Stimulated activated CD4-positive, alpha-beta T cell treated with anti-CD3 and anti-CD28 coated beads, Interleukin-2, amount 100 ng/mL, for 24 hours (primary cell): ENCODE measurements at places on chromosomes 5 and 9.
A peak's percentile ranks its signal among the peaks of the same experiment; 100 is the strongest.

GRCh38 chr9:85640425-85640824 lies 101.3 kb downstream of the AGTPBP1 start:
- DNase-seq = no peak

- DNase-seq = no peak
These were observed 4.8 kb downstream of the SUB1 start for GRCh38 chr5:32589942-32590869.

DNA sequence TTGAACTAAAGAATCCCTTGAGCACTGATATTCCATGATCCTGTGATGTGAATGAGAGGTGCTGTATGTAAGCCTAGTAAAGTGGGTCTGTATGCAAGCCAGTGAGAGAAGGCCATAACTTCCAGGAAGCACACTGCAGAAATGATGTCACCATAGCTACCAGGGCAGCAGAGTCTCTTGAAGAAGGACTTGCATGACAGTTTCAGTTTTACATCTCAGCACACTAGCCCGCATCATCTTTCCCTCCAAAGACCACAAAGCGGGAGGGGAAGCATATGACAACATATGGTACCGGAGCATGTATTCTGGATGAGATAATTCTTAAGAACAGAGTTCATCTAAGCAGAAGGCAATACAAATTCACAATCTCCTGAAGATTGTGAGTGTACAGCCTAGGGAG lies 37.6 kb upstream of the MAST4 start:
- DNase-seq = no peak

GRCh38 chr9:136140966-136141365 lies 22.3 kb upstream of the TMEM250 start:
- DNase-seq = no peak

- no peak for DNase-seq
These were observed 162.9 kb upstream of the DAB2 start for GRCh38 chr5:39587675-39588074.

- no peak for DNase-seq
These were observed 92.5 kb upstream of the ZNF366 start for GRCh38 chr5:72599519-72600370.

DNA sequence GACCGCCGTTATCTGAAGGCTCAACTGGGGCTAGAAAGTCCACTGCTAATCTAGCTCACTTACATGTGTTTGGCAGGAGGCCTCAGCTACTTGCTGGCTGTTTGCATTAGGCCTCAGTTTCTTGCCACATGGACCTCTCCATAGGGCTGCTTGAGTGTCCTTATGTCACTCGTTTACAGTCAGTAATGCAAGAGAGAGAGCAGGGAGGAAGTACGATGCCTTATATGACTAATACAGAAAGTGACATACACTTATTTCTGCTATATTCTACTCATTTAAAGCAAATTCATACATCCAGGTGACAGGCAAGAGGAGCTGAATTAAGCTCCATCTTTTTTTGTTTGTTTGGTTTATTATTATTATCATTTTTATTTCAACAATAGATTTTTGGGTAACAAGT lies 179.6 kb downstream of the LURAP1L start:
- no peak for DNase-seq

GRCh38 chr9:126413391-126414068 lies 86.9 kb downstream of the MVB12B start:
- DNase-seq = no peak

DNA sequence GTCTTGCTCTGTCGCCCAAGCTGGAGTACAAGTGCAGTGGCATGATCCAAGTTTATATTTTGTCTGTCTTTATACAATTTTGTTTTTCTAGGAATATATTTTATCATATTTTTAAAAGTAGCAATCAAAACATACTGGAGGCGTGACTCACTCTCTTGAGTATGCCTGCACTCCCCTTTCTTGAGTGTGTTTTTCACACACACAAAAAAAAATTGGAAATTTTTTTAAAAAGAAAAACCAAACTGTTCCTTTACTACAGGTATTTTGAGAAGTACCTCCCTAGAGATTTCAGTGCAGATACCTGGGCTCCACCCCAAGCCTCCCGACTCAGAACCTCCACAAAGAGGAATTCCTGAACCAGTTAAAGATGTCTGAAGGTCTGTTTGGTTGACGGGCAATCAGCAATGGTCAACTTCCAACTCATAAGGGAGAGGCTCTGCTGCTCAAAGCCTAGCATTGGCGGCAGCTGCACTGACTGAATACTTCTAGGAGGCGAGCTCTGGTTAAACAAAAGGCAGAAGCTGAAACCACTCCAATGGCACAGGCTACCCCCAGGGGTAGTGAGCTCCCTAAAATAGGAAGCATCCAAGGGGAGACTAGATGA lies 27.4 kb downstream of the PDE6A start:
- no peak for DNase-seq

DNA sequence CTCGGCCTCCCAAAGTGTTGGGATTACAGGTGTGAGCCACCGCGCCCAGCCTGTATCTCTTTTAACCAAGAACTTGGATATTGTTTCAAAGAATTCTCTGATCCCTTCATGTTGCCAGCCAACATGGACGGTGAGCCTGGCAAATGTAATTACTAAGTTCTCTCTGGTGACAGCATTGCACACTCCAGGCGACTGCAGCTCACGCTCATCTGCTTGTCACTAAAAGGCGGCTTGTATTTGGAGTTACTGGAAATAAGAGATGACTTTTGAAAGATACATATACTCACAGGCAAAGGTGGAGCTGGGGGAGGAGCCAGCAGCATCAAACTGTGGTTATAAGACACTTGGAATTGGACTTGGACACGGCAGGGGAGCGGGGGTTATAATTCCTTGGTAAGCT lies 172.3 kb downstream of the SLIT3 start:
- no peak for DNase-seq

- DNase-seq = no peak
These were observed 173.3 kb upstream of the GAS1 start for GRCh38 chr9:87120610-87121009.

GRCh38 chr9:121956808-121957207 lies 136.3 kb downstream of the TTLL11 start:
- DNase-seq = no peak

DNA sequence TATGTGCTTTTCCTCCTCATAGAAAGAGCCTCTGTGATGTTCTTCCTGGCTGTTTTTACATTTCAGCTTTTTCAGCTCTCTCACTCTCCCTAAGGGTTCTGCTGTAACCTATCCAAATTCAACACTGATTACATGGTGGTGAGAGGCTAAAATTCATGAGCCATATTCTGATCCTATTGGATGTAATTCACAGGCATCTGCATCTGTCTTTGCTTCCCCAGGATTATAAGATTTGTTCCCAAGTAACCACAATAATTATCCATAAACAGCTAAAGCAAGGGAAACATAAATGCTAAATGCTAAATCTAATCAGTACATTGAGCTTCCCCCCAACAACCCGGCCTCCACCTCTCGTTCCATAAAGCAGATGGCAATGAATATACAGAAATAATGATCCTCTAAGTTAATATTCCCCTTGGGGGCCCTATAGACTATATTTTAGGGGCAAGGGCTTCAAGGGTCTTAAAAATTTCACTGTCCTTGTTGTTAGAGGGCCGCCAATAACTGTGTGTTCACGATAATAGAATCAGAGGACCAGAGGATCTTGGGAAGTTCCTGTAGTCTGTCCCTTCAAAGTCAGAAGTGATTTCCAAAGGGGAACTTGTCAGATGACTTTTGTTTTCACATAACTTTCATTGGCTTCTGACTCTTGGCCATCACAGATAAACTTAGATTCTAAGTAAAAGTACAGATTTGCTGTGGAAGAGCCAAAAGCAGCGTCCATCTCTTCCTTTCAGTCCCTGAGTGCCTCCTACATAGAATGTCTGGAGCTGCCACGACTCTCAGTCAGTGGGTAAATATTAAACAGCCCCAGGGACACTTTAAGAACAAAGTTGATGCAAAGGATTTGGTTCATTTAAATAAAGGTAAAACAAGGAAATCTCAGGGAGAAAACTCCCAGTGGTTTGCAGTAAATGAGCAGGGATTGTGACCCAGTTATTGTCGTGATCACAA lies 125.6 kb downstream of the ALDH1A1 start:
- DNase-seq = no peak

GRCh38 chr5:137496919-137497318 lies 2.2 kb downstream of the SPOCK1 start:
- DNase-seq = no peak

DNA sequence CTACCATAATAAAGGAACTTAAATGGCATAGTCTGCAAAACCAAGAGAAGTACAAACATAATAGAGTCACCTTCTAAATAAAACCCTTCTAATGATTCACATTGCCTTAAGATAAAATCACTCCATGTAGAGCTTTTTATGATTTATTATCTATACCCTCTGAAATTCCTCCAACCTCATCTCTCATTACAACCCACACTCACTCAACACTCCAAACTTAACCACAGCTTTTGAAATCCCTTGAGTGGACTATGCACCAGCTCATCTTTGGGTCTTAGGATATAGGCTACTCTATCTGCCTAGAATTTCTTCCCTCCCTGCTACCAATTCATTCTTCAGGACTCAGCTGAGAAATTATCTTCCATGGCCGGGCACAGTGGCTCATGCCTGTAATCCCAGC lies 122.5 kb downstream of the CETN3 start:
- DNase-seq = no peak

GRCh38 chr5:133896873-133897272 lies 71.6 kb downstream of the C5orf15 start:
- no peak for DNase-seq

GRCh38 chr5:72511774-72512592 lies 4.8 kb upstream of the ZNF366 start:
- no peak for DNase-seq

- no peak for DNase-seq
These were observed 87.4 kb downstream of the ZNF608 start for GRCh38 chr5:124658867-124659557.

DNA sequence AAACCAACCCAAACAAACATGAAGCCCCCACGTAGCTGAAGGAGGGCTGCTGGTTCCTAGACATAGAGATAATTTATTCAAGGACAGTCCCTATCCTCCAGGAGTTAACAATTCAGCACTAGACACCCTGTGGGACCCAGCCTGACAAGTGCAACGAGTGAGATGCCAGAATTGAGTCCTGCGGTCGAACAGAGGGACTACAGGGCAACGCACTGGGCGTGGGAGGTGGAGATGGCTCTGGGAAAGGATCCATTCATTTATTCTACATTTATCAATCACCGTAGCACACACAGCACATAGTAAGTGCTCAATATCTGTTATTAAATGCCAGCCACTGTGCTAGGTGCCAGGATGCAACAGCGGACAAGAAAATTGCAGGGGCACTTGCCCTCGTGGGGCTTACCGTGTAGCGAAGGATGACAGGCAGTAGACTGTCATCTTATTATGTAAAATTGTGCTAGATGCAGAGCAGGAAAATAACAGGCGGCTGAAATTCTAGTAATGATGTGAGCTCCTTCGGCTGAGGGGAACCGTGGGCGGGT lies 855 bp upstream of the ARHGAP26 start:
- peak; percentile 4 for DNase-seq

- DNase-seq = no peak
These were observed 38.0 kb downstream of the RIGI start for GRCh38 chr9:32487981-32488380.

DNA sequence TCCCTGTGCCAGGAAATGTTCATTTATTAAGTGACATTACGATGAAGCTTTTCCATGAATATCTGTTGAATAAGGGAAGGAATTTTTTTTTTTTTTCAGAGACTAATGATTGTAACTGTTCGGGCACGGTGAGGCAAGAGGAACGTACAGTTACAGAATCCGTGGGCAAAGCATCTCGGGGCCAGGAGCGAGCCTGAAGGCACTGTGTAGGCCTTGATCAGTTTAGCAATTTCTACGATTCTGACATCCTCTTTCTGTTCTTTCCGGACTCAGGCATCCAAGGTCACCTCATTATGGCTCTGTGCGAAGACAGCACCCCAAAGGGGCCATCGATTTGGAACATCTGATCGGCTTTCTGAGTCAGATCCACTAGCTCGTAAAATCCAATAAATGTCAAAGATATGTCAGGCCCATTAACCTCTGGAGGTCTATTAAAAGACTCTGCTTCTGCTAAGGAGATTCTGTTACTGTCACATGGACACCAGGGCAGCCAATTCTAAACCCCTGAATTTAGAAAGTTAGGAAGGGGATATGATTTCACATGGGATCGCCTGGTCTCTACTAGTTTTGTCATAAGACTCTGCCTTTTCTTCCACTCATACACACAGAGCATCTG lies 41.4 kb upstream of the BOD1 start:
- no peak for DNase-seq

DNA sequence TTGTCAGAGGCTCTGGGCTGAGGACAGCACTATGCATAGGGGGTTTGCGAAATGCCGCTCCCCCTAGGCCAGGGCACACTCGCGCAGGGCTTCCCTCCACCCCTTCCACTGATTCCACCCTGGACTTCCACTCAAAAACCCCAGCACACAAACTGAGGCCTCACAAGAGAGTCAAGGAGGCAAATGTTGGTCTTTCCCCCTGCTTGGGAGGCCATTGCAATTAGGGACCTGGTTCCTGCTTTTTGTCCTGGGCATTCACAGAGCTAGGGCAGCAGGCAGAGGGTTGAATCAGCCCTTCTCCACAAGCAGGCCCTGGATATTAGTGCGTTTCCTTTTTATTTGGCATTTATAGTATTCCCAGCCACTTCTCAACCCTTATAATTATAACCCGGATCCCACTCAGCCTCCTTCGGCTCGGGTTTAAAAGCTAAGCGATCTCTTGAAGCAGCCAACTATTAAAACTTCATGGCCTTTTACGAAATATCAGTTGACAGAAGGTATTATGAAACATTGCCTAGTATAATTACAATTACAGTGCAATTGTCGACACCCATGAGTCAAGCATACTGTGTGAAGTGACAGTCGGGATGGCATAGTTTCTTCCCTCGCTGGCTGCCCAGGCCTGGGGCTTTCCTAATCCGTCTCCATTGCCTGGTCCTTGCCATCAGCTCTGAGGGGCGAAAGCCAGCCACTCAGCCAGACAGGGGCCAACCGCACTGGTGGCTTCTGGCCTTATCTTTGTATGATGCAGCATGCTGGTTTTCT lies 285.5 kb upstream of the MAP3K1 start:
- no peak for DNase-seq

DNA sequence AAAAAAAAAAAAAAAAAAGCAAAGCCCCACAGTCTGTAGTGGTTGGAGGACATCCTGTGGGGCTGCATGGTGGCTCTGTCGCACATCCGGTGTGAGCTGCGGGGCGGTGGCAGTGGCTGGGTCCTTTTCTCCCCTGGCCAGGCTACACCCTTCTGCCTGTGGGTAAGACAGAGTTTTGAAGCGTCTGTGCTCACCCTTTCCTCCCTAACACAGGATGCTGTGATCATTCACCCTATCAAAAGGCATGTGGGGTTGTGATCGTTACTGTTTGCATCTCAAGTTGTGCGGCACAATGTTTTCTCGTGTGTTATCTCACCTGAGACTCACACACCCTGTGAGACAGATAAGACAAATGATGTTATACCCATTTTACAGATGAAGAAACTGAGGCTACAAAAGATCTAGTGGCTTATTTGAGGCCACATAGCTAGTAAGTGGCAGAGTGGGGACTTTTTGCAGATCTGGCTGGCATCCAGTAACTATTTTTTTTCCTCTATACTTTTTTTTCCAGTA lies 17.5 kb downstream of the IRF1 start:
- DNase-seq = peak; percentile 69

DNA sequence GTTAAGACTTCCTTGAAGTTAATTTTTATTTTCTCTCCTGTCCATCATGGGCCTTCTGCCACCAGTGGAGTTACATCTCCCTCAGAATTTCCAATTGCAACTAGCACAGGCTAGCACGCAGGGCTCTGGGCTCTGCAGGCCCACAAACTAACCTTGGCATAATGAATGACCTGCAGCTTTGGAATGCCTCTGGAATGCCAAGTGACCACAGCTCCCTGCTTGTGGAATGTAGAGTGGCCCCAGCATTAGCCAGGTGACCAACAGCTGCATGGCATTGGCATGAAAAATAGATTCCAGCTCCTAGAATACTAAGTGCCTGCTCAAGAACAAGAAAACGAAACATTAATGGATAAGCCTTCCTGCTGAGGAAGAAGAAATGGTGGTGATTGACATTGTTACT lies 726.1 kb downstream of the BRINP1 start:
- no peak for DNase-seq
